ENCODE measurements at places on chromosomes 16 and 17. TPM values are rescaled to one million over a fixed set of nuclear protein-coding genes. Genes with fewer than 3 reads are reported as not detected.

The SNAI3 gene
- total RNA-seq = 0.22 TPM

DNA sequence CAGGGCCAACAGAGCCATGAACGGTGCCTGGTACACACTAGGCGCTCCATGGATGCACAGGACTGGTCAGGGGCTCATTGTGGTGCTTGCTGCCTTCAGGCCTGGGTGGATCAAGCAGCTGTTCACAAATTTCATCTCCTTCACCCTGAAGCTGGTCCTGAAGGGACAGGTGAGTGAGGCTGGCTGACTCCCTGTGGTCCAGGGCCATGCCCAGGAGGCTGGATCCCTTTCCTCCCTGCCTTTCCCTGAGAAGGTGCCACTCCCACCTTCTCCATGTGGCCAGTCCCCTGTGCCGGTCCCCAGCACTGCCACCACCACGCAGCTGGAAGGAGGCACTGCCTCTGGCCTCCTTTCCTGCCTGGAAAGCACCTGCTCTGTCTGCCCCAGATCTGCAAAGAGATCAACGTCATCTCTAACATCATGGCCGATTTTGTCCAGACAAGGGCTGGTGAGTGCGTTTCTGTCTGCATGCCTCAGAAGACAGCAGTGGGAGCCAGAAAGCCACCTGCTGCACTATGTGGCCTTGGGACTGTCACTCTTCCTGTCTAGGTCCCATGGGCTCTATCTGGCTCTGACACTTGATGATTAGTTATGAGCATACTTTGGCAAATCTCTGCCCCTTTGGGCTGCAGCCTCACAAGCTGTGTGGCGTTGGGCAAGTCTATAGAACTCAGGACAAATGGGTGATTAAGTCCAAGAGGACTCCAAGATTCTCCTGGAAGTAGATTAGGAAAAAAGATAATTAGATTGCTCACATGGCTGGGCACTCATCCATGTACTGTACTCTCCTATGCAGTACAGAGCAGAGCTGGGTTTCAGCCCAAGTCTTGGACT lies 9.4 kb downstream of the CETP start:
- no peak overlapping the region for H3K4me3 ChIP-seq
- H3K27me3 ChIP-seq = no peaks in the 10 kb centered on the region
- no peak for DNase-seq
- peaks cover 5% of the 10 kb centered on the region for H3K4me1 ChIP-seq
- no peak overlapping the region for H3K27ac ChIP-seq

GRCh38 chr17:27798376-27798775 lies 2.0 kb downstream of the NOS2 start:
- no peak overlapping the region for H3K27ac ChIP-seq
- H3K4me3 ChIP-seq = no peak overlapping the region
- no peak for DNase-seq

The KSR1 gene
- 51.3 TPM for total RNA-seq

The TAC4 gene
- not detected for total RNA-seq
